ENCODE measurements at places on chromosomes 7 and 10.

GRCh38 chr10:91090761-91091529 is 129.5 kb upstream of the PCGF5 start:
- DNase-seq: no peak

DNA sequence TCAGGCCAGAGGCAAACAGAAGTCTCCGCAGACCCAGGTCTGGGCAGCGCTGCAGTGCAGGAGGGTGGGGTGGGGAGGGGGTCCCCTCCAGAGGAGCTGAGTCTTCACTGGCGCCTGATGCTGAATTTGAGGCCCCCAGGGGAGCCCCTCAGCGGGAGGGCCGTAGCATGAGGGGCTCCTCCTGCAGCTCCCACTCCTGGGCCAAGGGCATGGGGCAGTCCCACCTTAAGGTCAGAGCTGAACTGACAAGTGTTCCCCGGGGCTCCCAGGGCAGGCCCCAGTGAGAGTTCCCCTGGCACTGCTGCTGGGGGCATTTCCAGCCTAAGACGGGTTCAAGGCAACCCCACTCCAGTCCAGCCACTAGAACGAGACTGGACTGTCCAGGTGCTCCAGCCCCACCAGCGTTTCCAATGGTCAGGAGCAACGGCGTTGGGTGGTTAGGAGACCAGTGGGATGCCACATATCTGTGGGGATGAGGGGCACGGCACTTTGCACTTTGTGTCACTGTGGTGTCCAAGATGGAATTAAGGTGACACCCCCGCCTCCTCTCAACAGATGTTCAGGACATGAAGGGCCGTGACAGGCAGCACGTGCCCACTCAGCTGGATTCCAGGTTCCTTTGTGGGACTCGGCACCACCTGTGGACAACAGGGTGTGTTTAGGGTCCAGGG is 139.1 kb downstream of the PTPRN2 start:
- no peak for DNase-seq

DNA sequence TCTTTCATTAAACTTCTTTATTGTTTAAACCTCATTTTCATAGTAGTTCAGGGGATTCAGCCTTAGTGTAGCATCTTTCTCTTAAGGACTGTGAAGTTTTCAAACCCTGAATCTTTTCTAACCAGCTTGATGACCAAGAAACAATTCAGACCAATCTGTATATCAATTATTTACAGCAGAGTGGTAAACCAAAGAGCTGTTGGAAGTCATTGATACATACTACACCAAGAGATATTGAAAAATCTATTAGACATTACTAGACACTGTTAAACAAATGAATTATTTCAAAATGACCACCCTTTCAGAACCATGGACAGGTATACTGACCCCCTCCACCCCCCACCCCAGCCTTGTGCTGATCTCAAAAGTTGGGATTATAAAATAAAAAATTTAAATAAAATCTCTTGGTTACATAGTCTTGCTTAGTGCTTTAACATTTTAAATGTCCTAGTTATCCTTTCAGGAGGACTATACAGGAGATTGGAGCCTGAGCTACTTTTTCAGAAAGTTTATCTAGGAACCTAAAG is 143.9 kb upstream of the LSM8 start:
- no peak for DNase-seq

- DNase-seq: no peak
These were observed 107.7 kb downstream of the BAMBI start for GRCh38 chr10:28785018-28785417.

GRCh38 chr10:48231178-48231577 is 43.3 kb downstream of the FRMPD2 start:
- DNase-seq: no peak

DNA sequence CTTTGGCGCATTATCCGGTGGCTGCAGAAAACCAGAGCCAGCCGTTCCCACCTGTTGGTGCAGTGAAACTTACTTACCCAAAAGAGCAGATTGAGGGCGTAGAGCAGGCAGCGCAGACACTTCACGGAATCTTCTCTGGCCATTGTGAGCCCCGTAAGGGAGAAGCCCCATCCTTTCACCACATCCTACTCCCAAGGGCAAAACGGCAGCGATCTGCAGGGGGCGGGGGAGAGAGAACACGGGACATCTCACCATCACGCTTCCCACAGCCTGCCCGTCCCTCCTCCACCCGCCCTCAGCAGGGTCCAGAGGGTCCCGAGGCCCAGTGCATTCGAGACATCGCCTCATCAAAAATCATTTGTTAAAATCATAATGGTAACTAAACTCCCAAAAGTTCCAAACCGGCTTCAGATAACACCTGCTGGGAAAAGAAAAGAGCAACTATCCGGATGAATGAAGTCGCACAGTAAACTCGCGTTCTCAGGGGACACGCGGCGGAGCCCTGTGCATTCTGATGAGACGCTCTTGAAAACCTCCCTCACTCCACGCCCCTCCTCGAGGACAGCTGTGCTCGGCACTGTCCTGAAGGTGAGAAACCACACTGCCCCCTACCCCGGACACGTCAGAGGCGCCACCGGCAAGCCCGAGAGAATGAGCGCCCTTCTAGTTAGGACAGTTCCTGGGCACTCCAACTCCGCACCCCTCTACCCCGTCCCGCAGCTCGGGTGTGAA is 1.2 kb downstream of the TSPAN12 start:
- DNase-seq: no peak

GRCh38 chr7:110600956-110601355 is 490.0 kb upstream of the LRRN3 start:
- no peak for DNase-seq

DNA sequence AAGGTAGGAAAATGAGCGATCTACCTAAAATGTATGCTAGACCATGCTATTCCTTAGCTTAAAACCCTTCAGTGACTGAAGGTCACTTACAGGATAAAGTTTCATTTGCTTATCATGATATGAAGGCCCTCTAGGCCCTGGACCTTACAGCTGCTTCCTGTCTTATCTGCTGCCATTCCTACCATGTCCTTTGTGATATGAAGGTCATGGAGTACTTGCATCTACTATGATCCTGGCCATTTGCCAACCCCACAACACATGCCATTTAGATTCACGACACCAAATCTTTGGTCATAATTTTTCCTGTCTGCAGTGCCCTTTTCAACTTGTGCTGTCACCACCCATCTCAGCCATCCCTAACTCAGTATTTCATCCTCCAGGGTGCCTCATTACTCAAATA is 181.8 kb upstream of the MDFIC start:
- DNase-seq: no peak

DNA sequence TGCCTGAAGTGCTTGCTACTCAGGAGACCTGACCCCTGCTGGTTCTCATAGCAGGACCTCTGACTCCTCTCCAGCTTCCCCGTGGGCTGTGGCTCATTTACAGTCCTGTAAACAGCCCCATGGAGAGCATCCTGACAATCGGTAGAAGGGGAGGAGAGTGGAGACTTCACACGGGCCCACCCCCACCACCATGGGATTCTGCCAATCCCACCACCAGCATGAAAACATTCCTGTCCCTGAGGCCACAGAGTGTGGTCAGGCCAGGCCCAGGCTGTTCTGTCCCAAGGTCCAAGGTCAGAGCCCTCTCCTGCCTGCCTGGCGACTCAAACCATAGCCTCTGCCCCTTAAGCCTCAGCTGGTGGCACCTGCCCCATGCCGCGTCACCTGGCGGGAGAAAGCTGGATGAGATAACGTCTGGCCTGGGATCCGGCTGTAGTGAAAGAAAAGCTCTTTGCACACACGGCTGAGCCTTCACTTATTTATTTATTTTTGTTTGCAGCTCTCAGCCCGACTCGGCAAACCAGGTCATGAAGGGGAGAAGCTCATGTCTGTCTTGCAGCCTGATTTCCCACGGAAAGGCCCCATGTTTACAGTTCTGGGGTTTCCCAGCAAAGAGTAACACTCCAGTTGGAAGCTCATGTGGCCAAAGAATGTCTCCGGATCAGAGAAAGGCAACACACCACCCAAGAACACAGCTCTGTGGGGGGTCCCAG is 293.6 kb upstream of the ZMIZ1 start:
- DNase-seq: no peak

Measured in dorsolateral prefrontal cortex (tissue), 122 donors.